Stimulated activated CD8-positive, alpha-beta memory T cell treated with anti-CD3 and anti-CD28 coated beads, Interleukin-7, amount 100 ng/mL, for 1 hour (primary cell): ENCODE measurements at places on chromosomes 2 and 18.

DNA sequence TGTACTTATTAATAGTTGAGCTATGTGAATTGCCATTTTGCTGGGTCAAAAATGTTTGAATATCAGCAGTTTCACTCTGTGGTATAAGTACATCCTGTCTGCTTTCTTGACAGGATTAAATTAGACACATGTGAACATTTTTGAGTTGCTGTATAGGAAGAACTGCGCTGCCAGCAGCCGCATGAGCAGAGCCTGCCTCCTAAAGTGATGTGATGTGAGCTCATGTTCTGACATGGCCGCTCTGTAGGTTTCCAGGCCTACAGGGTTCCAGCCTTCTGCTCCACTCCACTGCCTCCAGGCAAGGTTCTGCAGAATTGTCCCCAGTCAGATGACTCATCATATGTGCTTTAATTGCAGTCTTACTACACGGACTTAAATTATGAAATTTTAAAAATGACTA is 119.7 kb upstream of the NFATC1 start:
- DNase-seq = no peak

DNA sequence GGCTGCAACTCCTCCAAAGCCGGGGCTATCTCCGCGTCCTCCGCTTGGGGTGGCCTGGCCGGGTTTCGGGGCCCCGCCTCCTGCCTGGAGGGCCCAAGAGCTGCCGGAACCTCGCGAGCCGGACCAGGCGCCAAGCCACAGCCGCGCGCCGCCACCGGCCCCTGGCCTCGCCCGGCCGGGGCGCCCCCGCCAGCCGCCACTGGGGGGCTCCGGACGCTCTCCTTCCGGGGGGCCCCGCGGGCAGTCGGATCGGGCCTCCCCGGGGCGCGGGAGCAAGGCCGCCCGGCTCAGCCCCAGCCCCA is 17.4 kb upstream of the HAAO start:
- no peak for DNase-seq

DNA sequence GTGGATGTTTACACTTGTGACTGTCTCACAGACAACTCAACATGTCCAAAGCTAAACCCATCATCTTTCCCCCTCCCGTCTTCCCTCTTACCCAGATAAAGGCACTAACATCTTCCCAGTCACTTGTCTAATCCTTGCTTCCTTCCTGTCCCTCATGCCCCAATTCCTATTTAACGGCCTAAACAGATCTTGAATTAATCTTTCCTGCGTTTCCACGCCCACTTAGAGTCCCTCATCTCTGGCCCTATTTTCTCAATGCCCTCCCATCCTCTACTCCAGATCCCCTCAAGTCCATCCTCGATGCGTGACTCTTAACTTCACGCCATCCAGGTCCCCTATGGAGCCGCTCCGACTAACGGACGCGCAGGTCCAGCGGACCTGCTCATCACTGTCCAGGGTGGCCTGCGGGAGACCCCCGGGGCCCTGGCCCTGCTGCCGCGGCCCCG is 682 bp upstream of the SCLY start:
- DNase-seq = no peak

DNA sequence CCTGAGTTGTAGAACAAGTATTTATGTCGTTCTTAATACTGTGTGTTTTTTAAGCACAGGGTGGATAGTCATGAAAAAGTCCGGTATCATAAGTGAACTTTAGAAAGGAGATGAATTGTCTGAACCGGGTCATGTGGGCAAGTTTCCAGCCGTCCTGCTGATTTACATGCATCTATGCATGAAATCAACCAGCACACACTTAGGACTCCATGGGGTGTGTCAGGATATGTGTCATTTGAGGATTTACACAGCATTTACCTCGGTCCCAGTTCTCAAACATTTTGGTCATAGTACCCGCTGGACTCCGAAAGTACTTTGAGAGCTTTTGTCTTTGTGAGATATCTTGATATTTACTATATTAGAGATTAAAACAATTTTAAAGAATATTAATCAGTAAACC is 47.5 kb upstream of the TWSG1 start:
- no peak for DNase-seq

GRCh38 chr18:43590182-43590903 is 313.1 kb upstream of the SYT4 start:
- no peak for DNase-seq

DNA sequence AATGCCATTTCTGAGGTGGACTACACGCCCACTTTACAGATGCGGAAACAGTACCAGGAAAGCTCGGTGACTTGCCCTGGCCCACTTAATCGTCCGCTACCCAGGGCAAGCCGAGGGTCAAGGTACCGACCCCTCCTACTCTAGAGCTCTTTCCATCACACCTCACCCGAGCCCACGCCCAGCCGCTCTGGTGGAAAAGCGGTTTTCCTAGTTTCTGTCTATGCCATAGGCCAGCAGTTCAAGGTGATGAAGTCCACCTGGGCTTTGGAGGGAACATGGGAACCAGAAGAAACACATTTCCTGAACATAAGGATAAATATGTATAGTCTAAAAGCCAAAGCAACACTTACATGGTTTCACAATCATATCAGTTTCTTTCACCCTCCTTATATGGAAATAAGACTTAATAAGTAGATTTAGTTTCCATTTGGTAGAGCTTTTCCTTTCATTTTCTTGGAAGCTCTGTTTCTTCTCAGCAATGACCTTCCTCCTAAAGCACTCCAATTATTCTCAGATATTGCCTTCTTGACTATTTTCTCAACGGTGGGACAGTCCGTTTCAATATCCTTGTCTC is 567 bp downstream of the VWA3B start:
- no peak for DNase-seq

GRCh38 chr2:96897491-96898134 is 27.7 kb upstream of the SEMA4C start:
- DNase-seq = no peak

DNA sequence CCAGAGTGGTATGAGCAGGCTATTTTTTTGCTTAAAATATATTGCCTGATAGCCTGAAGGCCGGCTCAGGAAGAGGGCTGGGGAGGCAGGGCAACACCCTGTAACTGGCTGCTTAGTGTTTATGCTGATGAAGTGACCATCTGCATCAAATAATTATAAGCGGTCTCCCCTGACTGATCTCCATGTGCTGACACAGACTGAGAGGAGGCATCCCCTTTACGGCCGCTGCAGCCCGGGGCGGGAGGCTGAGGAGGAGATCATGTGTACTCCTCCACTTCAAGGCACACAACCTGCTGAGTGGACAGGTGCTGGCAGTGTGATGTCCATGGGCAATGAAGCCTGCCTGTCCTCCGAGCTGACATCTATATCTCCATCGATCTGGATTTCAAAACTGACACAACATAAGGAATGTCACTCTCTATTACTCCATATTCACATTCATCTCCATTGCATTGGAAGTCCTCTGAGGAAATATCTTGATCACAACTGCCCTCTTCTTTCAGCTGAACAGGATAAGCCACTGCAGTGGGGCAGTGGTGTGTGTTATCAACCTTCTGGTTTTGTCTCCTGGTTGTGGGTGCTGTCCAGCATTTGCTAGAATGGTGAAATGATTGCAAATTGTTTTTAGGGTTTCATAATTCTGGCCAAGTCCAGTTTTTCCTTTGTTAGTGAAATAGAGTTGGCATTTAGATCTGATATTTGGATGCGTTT is 143.5 kb downstream of the AQP4 start:
- DNase-seq = no peak

DNA sequence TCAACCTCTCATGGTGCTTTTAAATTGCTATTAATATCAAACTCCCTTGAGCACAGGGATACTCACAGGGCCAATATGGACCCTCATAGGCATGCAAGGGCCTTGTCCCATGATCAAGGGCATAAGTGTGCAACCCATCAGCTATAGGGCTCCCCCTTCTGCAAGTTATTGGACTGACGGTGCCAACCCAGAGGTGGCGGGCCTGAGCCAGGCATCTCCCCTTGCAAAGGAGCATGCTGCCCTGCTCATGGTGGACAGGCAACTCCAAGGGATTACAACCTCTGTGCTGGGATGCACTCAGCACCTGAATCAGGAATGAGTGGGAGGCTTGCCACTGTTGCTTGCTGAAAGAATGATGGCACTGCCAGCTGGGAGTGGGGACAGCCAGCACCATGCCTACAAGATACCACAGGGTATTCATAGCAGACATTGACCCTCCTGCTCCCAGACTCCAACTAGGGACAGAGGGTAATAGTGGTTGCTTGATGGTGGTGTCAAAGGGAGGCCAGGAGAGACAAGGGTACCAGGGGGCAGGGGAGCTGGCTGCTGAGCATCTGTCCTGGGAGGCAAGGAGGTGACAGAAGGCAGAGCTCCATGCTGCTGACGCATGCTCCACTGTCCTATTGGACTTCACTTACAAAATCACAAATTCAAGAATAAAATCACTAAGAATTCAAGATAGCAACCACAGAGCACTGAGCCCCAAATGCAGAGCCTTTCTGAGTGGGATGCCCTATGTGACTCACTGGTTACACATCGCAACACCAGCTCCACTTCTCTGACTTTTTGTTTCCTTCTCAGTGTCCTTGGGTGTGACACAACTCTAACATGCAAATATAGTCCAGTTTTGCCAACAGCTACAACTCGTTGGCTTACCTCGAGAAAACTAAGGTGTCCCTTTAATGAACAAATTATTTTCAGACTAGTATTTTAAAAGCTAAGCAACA is 157.1 kb upstream of the CCDC150 start:
- no peak for DNase-seq

GRCh38 chr2:20474757-20475566 is 28.1 kb downstream of the RHOB start:
- DNase-seq = no peak

- DNase-seq = no peak
These were observed 20.8 kb downstream of the PLEK start for GRCh38 chr2:68385907-68386287.

DNA sequence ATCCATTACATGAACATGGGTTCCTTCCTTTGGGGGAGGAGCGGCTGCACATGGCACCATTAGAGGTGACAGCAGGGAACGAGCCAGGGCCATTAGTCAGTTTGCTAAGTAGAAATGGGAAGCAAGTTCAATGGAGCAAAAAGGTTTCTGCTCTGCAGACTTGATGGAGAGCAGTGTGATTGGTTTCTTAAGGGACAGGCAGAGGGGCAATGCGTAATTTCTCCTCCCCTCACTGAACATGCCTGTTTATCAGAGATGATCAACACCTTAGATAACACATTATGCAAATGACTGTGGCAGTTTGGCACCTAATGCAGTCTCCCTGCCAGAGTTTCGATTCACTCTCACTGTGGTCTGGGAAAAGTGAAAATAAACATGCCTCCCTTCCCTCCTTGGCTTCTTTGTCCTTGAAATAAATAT is 414.5 kb downstream of the STK39 start:
- no peak for DNase-seq

DNA sequence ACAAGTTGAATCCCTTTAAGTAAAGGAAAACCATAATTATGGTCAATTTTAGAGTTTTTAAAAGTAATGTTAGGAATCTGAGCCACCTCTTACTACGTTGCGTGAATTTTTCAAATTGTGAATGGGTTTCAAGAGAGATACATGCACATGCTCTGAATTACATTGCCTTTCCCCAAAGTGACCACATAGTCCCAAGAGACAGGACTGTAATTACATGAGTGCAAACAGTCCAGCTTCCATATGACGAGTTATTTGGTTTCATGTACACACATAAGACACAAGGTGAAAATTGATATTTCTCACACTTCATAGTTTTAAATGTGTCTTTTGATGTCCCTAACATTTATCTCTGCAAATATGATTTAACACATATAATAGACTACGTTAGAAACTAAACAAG is 850.8 kb downstream of the LRP1B start:
- no peak for DNase-seq

GRCh38 chr2:120551522-120551921 is 184.1 kb upstream of the GLI2 start:
- DNase-seq = no peak

DNA sequence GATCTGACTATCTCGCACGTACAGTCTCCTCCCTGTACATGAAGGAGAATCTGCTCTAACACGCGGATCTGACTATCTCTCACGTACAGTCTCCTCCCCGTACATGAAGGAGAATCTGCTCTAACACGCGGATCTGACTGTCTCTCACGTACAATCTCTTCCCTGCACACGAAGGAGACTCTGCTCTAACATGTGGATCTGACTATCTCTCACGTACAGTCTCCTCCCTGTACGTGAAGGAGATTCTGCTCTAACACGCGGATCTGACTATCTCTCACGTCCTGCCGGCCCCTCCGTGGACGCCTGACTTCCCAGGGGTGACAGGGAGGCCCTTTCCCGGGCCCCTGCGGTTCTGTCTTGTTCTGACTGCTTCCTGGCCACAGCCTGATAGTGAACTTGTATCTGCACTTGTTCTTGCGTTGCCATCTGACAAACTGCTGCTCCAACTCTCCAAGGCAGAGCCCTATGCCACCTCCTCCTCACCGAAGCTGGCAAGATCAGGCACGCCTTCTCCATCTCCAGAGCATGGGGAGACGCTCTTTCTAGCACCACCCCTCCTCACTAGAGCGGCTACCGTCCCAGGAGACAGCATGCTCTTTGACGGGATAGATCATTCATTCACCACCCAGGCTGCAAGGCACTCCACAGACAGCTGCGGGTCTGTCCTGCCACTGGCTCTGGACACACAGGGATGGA is 238.6 kb downstream of the TWIST2 start:
- no peak for DNase-seq

- no peak for DNase-seq
These were observed 200.7 kb downstream of the SOCS6 start for GRCh38 chr18:70489571-70489970.

DNA sequence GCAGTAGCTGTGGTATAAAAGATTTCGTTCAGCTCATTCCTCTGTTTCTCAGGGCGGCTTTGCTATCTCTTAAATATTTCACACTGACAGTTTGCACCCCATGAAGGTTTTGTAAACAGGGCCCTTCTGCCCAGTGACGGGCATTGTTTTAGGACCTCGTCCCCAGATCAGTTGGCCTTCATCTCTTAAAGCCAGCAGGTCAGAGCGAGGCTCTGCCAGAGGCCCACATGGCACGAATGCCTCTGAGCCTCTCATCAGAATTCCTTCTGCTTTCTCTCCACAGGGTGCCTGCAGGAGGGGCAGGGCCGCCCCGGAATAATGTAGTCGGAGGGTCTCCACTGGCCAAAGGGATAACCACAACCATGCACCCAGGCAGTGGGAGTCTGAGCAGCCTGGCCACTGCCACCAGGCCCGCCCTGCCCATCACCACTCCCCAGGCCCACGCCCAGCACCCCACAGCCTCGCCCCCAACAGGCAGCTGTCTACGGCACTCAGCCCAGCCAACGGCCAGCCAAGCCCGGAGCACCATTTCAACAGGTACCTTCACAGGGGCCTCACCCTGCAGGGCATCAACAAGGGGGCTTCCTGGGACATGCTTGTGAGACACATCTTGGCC is 177.0 kb downstream of the SEPTIN10 start:
- no peak for DNase-seq

GRCh38 chr2:241112046-241112445 is 10.0 kb upstream of the MTERF4 start:
- no peak for DNase-seq
